Amygdala (tissue), 56 donors: ENCODE measurements at places on chromosomes 4 and X.

GRCh38 chr4:39635023-39635422 is 3.6 kb downstream of the SMIM14 start:
- no peak for DNase-seq

DNA sequence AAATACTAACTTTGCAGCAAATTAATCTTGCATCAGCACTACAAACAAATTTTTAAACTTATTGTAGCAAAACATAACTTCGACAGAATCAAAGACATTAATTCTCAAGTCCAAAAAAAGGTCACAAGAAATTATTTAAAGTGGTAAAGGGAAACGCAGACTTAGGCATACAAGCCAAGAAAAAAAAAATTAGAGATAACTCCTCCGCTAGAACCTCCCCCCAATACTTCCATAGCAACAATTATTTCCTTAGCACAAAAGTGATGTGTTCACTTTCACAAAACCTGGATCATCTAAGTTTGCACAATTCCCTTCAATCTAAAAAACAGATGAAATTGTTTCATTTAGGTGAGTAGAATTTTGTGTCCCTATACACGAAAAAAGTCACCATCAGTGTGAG is 1.1 kb downstream of the LRBA start:
- DNase-seq: no peak

- no peak for DNase-seq
Observed at GRCh38 chr4:69881173-69881773, 21.3 kb upstream of the SULT1E1 start.

- no peak for DNase-seq
Observed at GRCh38 chr4:141501931-141502330, 134.5 kb upstream of the IL15 start.

- DNase-seq: no peak
Observed at GRCh38 chr4:122710434-122711308, 21.8 kb upstream of the BBS12 start.

DNA sequence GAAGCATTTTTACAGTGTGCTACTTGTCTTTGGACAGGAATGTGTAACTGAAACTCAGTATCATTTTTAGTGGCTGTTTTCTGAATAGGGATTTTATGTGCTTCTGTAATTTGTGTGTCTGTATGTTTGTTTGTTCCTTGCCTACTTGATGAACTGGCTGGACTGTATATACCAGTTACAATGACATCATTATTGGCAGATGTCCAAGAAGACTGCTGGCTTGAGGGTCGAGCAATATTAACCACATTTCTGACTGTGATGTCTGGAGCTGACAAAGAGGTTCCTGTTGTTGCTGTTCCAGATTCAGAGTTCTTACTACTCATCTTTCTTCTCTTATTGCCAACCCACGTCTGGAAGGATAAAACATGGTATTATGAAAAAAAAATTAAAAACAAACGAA is 33.0 kb downstream of the HDX start:
- no peak for DNase-seq

- no peak for DNase-seq
Observed at GRCh38 chrX:68417651-68418050, 15.6 kb downstream of the OPHN1 start.

GRCh38 chrX:20609916-20610415 is 343.3 kb upstream of the RPS6KA3 start:
- DNase-seq: no peak

DNA sequence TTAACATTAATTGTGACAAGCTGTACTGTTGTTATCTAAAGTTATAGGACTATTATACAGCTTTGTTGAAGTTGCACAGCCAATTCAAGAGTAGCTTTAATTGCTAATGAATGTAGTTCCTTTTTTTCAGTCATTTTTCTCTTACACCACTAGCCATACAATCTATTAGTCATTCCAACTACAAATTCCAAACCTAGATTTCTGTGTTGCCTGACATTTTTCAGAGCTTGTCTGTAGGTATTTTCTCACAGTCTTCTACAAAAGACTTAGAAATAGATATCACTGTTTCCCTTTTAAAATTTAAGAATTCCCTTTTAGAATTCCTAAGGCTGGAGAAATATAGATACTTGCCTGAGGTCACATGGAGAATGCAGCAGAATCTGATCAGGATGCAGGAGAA is 307.0 kb upstream of the HS3ST1 start:
- DNase-seq: no peak

DNA sequence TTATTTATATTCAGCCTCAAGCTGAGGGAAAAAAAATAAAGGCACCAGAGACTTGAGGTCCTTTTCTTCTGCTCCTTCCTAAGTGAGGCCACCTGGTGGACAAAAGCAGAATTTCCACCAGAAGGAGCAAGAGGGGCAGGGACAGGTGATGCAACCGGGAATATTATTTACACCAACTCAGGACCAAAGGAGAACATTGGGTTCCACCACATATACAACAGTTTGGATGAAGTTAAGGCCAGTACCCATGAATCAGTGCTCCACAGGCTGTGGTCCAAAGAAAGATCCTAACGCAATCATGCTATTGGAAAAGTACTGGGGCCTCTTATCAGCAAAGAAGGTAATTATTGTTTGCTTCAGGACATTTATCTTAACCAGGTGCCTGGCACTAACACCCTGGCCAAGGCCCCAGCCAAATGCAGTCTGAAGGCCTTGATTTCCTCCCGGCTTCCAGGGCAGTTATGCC is 57.4 kb downstream of the TSC22D3 start:
- DNase-seq: no peak

GRCh38 chrX:9765737-9766097 is at the start of gene GPR143:
TSS of gene GPR143 (minus strand) at chrX:9765847. CDS start at chrX:9765817, 30 bp downstream.
- no peak for DNase-seq

- DNase-seq: no peak
Observed at GRCh38 chrX:137033774-137034507, at the start of gene GPR101. TSS of gene GPR101 (minus strand) at chrX:137033995. CDS start at chrX:137031674, 2,321 bp downstream.

GRCh38 chr4:142703694-142704309 is 142.3 kb downstream of the INPP4B start:
- DNase-seq: no peak

DNA sequence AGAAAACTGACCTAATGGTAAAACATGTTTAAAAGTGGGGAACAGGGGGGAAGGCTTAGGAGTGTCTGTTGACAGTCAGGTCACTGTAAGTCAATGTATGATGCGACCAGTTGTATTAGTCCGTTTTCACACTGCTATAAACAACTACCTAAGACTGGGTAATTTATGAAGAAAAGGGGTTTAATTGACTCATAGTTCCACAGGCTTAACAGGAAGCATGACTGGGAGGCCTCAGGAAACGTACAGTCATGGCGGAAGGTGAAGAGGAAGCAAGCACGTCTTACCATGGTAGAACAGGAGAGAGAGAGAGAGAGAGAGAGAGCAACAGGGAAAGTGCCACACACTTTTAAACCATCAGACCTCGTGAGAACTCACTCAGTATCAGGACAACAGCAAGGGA is 13.0 kb upstream of the PLAC1 start:
- no peak for DNase-seq

- DNase-seq: no peak
Observed at GRCh38 chr4:111268769-111269414, 646.0 kb upstream of the PITX2 start.

DNA sequence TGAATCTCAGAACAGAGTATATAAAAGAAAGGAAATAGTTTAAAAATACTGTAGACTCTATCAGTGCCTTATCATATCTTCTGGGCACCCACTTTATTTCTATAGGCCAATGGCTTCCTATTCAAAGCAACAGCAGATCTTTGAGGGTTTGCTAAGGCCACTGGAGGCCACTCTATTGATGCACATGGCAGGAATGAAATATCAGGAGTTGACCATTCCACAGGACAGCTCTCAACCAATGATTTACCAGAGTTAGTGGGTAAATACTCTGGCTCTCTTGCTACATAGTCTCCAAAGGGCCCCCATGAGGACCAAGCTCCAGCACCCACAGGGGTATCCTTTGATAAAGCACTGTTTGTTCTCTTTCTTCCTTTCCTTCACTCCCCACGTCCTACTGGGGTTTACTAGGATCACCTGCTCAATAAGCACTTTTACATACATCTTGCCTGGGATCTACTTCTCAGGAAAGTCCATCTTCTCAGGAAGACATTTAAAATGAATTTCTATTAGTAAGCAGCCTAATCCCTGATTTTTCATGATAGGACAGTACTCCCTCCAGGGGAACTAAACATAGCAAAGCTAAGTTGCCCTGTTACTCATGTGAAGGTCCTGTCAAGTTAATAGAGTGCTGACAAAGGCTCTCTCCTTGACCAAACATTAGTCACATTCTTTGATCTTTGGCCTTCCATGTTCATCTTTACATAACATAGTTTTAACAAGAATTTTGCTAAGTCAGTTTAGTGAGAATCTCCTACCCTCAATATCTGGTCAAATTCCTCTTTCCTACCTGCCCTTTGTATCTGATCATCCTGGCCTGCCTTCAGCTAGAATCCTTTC is 459.7 kb downstream of the GRXCR1 start:
- no peak for DNase-seq

- DNase-seq: no peak
Observed at GRCh38 chr4:140719022-140719421, 37.2 kb downstream of the TBC1D9 start.

GRCh38 chrX:18875256-18875878 is 108.5 kb downstream of the PHKA2 start:
- DNase-seq: no peak
